Inflammatory macrophage treated with lipopolysaccharide for 1 hour (primary cell): ENCODE measurements at places on chromosomes 3 and 15.

DNA sequence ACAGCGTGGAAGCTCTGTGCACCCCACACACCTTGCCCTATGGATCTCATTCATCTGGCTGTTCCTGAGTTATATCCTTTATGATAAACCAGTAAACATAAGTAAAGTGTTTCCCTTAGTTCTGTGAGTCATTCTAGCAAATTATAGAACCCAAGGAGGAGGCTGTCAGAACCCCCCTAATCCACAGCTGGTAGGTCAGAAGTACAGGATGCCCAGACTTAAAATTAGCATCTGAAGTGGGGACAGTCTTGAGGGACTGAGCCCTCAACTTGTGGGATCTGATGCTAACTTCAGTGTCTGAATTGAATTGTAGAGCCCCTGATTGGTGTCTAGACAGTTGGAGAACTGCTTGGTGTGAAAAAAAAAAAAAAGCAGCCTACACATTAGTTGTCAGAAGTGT, 75.1 kb downstream of the B3GNT5 start:
- DNase-seq: no peak

GRCh38 chr3:36677331-36678007, 86.9 kb downstream of the DCLK3 start:
- DNase-seq: no peak

DNA sequence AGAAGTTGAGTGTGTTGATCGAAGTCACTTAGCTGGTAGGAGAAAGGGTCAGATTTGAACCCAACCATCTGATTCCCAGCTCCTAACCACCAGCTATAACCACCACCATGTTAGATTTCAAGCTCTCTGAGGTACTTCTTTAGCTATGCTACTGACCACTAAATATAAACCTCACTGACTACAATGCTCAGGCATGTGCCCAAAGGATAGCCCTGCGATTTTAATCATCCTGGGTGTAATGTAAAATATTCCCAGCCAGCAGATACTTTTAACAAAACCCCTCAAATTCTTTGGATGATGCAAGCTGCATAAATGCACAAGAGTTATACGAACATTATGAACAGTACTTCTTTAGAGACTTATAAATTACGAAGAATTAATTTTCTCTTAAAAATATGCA, 115.2 kb upstream of the TSC22D2 start:
- DNase-seq: no peak

GRCh38 chr3:9179826-9180763, 69.4 kb downstream of the SRGAP3 start:
- DNase-seq: peak; percentile 68

DNA sequence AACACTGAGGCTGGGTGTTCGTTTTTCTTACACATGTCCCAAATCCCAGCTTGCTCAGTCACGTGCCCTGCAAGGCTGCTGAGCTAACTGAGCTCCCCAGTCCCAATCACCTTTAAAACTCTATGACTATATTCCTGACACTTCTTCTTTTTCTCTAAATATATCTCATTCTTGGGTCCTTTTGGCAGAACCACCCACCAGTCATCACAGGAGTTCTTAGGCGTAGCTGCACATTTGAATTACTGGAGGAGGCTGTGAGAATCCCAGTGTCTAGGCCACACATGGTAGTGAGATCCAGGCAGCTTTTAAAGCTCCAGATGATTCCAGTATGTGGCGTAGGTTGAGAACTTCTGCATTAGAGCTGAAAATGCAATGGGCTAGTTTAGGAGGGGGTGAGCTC, 66.3 kb downstream of the ST8SIA2 start:
- no peak for DNase-seq

DNA sequence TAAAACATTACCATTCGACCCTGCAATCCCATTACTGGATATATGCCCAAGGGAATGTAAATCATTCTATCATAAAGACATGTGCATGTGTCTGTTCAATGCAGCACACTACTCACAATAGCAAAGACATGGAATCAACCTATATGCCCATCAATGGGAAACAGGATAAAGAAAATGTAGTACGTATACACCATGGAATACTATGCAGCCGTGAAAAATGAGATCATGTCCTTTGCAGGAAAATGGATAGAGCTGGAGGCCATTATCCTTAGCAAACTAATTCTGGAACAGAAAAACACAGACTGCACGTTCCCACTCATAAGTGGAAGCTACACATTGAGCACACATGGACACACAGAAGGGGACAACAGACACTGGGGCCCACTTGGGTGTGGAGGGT, 20.4 kb upstream of the PYDC2 start:
- DNase-seq: no peak

DNA sequence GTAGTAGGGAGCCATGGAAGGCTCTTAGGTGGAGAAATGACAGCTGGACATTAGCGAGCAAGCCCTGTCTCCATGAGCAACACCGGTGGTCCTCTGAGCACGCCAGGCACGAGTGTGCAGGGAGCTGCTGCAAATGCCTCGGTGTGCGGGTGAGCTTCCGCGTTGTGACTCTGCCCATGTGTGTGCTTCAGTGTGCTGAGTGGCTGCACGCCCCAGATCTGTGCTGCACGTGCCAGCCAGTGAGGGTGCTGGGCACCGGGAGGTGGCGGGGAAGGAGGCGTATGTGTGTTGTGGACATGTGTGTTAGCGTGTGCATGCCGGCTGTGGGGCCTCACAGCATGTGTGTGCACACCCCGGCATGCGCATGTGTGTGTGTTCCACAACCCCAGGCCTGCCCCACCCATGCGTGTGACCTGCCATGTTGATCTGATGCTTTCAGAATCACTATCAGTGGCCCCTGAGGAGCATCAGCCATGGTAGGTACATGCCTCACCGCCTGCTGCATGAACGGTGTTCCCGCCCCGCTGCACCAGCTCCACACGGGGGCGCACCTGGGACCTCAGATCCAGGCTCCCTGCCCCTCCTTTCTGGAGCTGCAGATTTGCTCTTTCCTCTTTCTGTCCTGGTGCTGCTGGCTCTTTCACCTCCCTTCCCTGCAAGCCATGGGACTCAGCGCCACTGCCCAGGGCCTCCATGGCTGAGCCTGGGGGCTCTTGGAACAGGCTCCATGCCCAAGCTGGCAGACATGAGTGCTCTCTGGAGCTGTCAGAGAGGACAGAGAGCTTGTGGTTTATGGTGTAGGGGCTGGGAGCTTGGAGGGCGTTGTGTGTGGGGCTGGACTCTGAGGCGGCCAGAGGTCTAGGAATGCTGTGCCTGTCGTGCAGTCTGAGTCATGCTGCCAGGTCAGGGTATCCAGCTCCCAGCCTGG, 169.4 kb downstream of the TBC1D2B start:
- DNase-seq: peak; percentile 63

- no peak for DNase-seq
Observed at GRCh38 chr3:37492468-37492867, 318.1 kb upstream of the LRRFIP2 start.

DNA sequence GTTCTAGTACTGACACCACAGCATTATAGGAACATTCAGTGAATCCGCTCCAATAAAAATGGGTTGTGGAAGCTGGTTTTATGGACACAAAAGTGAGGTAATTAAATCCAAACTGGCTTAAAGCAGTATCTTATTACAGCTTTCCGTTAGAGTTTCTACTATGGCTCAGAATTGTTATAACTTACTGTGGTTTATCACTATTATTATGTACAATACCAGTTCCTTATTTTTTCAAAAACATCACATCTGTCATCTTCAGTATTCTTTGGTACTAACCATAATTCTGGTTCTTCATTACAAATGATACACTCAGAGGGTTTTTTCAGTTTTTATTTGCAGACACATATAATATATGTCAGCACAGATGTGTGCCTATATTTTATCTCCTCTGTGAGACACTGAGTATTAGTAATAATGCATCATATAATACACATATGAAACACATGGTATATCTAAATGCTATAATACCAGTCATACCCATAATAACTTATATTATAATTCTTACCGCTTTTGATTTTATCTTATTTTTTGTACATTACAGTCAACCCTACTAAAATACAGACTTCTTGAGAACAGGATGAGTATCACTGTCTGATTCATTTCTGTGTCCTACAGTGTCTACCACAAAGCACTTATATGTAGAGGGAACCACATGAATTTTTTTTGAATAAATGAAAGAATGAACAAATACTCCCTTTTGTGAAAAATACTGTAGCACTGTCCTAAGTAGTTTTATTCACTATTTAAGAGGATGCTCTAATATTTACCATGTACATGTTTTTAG, 39.0 kb downstream of the CMSS1 start:
- DNase-seq: no peak

DNA sequence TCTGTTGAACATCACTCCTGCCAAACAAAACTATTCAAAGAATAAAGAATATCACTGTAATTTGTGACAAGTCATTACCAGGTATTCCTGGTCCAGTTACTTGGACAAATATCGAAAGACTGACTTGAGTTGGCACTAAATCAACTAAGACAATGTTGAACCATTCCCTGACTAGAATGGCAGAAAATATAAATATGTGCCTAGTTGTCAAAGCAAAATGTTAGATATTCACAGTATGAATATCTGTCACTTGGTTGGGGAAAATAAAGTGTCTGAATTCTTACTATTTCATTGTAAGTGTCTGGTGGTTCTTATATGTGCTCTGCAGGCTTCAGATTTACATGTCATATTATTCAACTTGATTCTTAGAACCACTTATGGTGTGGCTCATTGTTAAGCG, 470.2 kb downstream of the NAALADL2 start:
- no peak for DNase-seq

- DNase-seq: no peak
Observed at GRCh38 chr3:99774467-99774866, 43.2 kb upstream of the CMSS1 start.

DNA sequence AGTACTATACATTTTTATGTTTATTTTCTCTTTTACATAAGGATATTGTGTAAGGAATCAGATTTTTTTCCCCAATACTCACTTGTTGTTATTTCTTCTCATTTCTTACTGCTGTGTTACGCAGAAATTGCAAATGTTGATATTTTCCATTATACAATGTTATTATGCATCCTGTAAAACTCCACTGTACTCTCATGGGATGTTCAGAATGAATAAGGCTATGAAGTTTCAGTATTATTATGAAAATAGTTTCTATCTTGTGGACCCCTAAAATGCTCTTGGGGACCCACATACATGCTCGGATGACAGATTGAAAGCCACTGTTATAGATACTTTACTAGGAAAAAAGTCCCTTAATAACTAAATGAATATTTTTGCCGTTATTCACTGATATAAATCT, 329.4 kb downstream of the EPHA3 start:
- no peak for DNase-seq

GRCh38 chr3:143002083-143002712, 828 bp downstream of the U2SURP start:
- DNase-seq: peak; percentile 53

GRCh38 chr3:141920701-141921100, 44.3 kb downstream of the ATP1B3 start:
- DNase-seq: no peak

GRCh38 chr3:16370872-16371740, 106.1 kb downstream of the OXNAD1 start:
- DNase-seq: peak; percentile 72

GRCh38 chr15:67805666-67806516, 19.4 kb upstream of the SKOR1 start:
- DNase-seq: peak; percentile 29

DNA sequence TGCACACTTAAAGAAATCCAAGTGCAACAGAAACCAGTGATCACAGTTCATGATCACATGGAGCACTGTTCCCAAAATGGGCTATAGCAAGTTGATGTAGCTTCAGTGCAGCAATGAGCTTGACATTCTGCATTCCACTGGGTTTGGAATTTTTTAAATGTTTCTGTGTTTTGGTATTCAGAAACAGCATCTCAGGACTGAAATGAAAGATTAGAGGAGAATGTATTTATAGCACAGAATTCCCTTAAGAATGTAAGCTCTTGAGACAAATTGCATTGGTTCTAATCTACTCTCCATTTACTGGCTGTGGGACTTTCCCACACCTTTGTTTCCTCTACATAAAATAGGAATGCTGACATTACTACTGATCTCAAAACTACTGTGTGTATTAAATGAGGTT, 162.7 kb downstream of the FGF12 start:
- no peak for DNase-seq

GRCh38 chr15:38010395-38010794, 76.0 kb downstream of the TMCO5A start:
- DNase-seq: no peak

GRCh38 chr3:189298469-189299375, 127.0 kb downstream of the TPRG1 start:
- no peak for DNase-seq

DNA sequence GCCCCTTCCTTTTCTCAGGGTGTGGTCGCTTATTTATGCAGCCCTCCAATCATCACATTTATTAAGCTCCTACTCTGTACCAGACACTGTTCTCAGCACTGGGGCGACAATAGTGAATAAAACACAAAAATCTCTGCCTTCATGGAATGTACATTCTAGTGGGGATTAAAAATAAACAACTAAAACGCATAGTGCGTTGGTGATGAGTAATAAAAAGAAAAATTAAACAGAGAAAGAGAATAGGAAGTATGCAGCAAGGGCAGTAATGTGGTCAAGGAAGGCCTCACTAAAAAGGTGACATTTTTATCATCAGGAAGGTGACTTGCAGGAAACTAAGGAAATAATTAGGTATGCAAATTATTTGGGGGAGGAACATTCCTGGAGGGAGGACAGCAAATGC, 5.1 kb downstream of the SLC51B start:
- no peak for DNase-seq

DNA sequence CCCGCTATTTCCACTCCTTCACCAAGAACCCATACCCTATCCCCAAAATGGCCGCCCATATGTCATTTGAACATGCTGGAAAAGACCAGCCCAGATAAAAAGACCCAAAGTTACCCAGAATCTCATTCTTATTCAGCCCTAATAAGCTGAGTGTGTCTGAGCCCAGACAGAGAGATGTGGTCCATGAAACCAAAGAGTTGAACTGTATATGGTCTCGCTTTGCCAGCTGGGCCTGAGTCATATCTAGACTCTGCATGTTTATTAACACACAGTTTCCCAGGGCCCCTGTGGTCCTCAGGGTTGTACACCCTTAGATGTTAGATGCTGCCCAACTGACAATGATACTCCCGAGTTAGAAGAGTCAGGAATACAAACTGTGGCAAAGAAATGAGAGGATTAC, 201.9 kb upstream of the STRIT1 start:
- no peak for DNase-seq

DNA sequence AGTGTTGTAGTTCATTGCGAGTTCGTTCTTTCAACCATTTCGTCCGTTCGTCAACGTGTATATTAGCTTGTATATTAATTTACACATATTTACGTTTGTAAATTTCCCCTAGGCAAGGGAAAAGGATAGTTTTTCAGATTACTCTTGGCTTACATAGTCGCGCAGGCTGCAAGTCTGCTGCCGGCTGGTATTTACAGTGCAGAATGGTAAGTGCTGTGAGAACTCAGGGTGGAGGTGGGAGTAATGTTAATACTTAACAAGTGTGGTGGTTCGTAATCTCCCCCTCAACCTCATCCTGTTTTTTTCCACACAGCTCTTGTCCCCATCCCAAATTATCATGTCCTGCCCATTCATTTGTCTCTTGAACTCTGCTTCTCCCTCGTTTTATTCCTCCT, 766 bp downstream of the FAM98B start:
- no peak for DNase-seq

DNA sequence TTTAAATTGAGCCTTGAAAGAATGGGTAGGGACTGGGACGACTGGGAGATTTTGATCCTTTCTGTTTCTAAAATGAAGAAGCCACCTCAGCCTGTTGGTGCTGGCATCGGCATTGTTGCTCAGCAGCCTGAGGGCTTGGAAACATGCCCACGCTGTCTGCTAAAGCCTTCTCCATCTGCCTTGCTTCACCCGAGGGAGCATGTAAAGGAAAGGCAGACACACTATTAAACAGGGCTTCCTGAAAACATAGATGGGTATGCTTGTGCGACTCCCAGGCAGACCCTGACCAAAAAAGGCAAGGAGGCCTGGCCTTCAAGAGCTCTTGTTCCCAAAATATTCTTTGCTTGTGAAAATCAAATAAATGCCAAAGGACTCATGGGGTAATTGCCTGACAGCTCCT, 84.2 kb upstream of the SLC4A7 start:
- no peak for DNase-seq
